Stimulated activated CD8-positive, alpha-beta memory T cell treated with anti-CD3 and anti-CD28 coated beads, Interleukin-15, amount 100 ng/mL, for 4 hours (primary cell): ENCODE measurements at places on chromosomes 4 and X.

DNA sequence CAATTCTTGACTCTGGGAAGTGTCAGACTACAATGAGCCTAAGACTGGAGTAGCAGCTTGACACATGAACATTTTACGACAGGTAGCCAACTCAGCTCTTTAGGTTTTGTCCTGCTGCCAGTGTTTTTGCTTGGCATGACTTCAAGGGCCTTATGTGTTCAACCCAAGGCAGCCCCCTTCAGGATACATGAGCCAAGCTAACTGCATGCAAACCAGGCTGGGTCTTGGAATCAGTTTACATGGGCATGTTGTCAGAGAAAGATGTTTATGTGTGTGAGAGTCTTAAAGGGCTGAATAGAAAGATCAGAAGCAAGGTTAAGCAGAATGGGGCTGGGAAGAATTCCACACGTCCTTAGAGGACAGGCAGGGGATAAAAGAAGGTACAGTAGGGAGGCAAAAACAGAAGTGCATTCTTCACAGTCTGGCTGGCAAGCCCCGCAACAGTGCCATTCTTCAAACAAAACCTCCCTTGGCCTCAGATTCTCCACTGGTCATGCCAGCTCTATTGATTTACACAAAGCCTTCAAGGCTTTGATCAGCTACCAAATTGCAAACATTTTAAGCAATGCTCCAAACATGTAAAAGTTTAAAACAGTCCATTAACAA lies 97.3 kb downstream of the NKX6-1 start:
- DNase-seq = no peak

GRCh38 chr4:87019246-87019791 lies 84.5 kb downstream of the AFF1 start:
- no peak for DNase-seq

GRCh38 chr4:177255359-177255758 lies 54.3 kb upstream of the NEIL3 start:
- DNase-seq = no peak

DNA sequence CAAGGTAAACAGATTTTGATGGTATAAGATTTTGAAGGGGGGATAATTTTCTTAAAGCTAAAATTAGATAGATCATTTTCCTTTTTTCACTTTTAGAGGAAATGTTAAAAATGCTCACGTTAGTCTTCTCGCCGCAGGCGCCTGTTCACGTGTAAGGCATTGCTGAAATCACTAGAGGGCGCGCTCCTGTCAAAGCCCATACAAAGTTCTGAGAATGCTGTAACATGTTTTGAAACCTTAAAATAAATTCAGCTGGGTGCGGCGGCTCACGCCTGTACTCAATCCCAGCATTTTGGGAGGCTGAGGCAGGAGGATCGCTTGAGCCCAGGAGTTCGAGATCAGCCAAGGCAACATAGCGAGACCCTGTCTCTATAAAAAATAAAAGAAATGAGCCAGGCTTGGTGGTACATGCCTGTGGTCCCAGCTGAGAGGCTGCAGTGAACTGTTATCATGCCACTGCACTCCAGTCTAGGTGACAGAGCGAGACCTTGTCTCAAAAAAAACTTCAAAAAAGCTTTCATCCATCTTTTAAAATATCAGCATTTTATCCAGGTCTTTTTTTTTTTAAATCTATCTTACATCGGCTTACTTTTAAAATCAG lies 138.0 kb downstream of the RBMX2 start:
- DNase-seq = no peak

- no peak for DNase-seq
Observed at GRCh38 chrX:50158593-50158992, 42.2 kb downstream of the AKAP4 start.

DNA sequence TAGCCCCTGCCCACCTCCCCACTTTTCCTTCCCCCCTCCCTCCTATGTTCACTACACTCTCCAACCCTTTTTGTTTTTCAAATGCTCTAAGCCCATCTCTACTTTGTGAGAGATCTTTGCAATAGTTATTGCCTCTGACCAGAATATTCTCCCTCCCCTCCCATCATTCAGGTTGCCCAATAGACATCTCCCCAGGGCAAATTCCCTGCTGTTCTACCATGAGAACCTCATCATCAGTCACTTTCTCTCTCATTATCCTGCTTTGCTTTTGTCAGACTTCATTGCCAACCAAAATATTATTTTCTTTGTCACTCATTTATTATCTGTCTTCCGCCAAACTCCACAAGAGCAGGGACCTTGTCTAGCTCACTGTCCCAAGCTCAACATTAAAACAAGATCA lies 268.2 kb upstream of the PPARGC1A start:
- DNase-seq = no peak
